ENCODE measurements at places on chromosomes 4 and X.

DNA sequence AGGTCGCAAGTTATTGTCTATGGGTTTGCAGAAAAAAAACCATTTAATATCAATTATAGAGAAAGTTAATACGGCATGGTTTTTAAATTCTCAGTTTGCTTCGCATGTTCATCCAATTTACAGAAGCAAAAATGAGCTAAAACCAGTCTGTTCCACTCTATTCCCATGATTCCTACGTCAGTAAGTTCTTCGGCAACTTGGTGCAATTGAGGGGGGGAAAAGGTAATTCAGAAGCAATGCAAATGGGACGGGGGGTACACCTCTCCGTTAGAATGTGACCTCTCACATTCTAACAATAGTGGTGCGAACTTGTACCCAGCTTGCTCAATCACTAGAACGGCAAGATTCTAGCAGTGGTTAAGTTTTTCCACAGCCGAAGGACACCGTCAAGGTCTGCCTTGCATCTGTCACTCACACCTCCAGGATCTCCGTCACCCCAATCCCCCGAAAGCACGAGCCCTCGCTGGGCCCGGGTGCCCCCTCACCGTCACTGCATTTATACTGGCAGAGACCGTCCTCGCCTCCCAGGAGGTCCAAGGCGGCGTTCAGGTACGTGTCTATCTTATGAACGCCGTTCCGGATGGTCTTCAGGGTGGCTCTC is 653 bp downstream of the PLA2G12A start:
- no peak for DNase-seq

DNA sequence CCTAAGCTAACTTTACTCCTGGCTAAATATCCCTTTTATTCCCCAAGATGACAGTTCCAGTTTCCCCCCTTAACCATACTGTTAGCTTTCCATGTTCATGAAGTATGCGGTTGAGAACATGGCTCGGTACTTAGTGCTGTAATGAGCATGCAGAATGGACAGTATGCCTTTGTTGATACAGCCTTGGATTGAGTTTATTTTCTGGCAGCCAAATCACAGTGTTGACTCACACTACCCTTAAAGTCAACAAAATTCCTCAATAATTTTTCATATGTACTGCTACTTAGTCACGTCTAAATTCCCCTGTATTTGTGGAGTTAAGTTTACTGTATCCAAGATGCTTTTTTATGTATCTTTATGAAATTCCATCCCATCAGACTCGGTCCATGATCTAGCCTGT is 1.4 kb upstream of the VEGFC start:
- DNase-seq, result no peak

GRCh38 chr4:57424232-57424897 is 314.2 kb upstream of the IGFBP7 start:
- no peak for DNase-seq

DNA sequence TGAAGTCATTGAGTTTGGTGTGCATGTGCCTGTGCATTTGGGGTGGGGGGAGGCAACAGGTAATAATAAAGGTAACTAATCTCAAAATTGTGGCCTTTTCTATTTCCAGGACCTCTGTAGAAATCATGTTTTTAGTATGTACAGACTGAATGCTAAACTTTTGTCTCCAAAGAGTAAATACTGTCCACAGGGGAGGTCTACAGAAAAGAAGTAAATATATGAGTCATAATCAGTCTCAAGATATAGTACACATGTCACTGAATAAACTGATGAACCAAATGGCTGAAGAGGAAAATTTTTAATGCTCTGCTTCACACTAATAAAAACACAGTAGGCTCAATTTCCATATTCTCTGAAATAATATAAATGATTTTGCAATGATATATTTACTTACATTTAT is 440.4 kb upstream of the ZFP42 start:
- DNase-seq, result no peak

- DNase-seq, result no peak
Observed at GRCh38 chr4:159719531-159719930, 616.7 kb downstream of the RAPGEF2 start.

GRCh38 chr4:5718411-5718810 is 7.4 kb downstream of the EVC start:
- no peak for DNase-seq

GRCh38 chr4:139844057-139844456 is 178.4 kb downstream of the MGST2 start:
- no peak for DNase-seq

- DNase-seq, result peak; percentile 78
Observed at GRCh38 chrX:136909119-136909705, 28.7 kb upstream of the RBMX start.

DNA sequence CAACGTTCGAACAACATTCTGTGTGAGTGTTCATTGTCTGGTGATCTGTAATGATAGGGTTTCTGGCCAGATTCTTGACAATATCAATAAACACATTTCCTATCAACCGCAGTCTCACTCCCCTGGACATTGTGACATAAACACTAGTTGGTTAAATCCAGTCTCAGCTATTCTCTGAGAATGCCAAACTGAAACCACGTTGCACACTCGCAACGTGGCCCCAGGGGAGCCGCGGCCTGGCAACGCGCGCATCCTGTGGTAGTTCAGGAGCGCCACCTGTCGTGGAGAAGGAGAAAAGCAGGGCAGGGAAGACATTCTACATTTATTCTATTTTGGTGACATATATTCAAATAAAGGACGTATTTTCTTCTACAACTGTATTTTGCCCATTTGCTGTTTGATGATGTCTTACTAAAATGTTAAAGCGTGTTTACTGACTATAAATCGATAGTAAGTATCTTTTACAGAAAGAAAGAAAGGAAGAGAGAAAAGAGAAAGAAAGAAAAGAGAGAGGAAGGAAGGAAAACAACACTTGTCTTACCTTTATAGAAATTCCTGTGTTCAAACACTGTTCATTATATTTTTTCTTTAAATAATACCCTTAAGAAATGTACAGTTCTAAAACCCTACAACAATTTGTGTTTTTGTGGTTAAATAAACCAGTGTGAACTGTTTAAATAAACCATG is 738.3 kb upstream of the FRG1 start:
- DNase-seq, result peak; percentile 9

- DNase-seq, result no peak
Observed at GRCh38 chr4:106707776-106708463, 328.2 kb downstream of the DKK2 start.

- DNase-seq, result no peak
Observed at GRCh38 chrX:39171686-39172085, 370.4 kb downstream of the MID1IP1 start.

GRCh38 chr4:31983246-31983645 is 1263.1 kb downstream of the PCDH7 start:
- no peak for DNase-seq

- no peak for DNase-seq
Observed at GRCh38 chr4:150150629-150151062, 72.4 kb downstream of the DCLK2 start.

DNA sequence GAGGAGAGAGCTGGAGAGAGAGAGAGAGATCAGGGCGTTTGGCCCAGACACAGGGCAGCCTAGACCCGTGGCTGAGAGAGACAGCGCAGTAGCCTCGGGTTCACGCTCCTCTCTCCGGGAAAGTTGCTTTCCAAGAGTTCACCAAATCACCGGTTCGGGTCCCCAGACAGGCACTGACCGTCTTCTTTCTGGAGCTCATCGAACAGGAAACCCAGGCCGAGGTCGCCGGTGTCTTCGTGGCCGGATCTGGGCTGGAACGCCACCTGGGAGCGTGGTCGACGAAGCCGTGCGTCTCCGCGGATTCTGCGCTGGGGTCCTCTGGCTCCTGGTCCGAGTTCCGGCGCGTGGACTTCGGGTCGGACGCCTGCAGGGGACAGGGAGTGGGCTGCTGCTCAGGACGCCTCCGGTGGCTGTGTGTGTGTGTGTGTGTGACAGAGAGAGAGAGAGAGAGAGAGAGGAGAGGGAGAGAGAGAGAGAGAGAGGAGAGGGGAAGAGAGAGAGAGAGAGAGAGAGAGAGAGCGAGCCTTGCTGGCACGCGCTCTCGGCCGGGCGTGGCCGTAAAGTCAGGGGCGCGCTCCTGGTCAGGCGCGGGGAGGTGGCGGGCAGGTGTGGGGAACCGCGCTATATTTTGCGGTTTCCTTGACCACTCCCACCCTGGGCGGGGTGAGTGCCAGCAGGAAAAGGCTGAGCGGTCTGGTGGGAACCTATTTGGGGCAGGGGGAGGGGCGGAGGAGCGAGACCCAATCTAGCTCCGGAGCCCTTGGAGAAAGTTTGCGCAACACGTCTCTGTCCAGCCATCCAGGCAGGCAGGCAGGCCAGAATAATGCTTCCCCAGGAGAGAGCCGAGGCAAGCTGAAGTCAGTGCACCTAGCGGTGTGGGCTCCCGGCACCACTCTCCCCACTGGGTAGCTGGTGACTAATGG is 62.1 kb downstream of the RHOXF2B start:
- no peak for DNase-seq

GRCh38 chr4:72567821-72568675 is 973 bp downstream of the ADAMTS3 start:
- DNase-seq, result no peak

- no peak for DNase-seq
Observed at GRCh38 chrX:112654871-112655270, 24.9 kb downstream of the LHFPL1 start.

DNA sequence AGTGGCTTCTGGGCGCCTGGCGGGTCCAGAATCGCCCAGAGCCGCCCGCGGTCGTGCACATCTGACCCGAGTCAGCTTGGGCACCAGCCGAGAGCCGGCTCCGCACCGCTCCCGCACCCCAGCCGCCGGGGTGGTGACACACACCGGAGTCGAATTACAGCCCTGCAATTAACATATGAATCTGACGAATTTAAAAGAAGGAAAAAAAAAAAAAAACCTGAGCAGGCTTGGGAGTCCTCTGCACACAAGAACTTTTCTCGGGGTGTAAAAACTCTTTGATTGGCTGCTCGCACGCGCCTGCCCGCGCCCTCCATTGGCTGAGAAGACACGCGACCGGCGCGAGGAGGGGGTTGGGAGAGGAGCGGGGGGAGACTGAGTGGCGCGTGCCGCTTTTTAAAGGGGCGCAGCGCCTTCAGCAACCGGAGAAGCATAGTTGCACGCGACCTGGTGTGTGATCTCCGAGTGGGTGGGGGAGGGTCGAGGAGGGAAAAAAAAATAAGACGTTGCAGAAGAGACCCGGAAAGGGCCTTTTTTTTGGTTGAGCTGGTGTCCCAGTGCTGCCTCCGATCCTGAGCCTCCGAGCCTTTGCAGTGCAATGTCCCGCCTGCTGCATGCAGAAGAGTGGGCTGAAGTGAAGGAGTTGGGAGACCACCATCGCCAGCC is at the start of gene ATOH1:
Gene ATOH1, plus strand, starts transcription at position 422 of the 663 bp plus-strand sequence. Its CDS starts 174 bp downstream, at position 596.
- DNase-seq, result no peak

DNA sequence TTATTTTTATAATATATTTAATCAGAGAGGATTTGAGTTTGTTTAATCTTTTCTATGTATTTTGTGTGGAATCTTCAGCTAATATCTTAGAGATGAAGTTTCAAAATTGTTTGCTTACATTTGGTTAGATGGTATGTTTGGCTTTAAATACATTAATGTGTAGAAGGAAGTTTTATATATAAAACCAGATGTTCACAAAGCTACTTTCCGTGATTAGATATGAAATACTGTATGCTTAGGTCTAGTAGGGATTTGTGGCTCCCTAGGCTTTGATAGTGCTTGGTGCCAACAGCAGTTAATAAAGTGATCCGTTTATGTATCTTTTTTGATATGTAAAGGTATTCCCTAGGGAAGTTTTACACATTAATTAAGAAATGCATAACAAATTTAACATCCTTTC is 223.0 kb downstream of the ARHGAP10 start:
- DNase-seq, result no peak

DNA sequence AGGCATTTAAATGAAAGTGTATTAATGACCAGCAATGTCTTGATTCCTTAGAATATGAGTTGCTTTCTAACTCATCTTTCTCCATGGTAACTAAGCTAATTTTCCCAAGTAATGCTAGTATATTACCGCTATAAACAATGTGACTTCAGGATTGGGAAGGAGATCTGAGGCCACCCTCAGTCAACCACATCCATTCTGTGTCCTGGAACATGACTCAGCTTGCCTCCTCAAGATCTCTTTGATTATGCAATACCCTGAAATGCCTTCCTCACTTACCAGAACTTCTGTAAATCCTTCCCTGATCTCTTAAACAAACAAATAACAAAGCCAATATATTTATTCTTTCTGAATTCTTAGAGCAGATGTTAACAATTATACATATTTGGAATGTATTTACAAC is 1495.5 kb downstream of the PCDH18 start:
- no peak for DNase-seq

DNA sequence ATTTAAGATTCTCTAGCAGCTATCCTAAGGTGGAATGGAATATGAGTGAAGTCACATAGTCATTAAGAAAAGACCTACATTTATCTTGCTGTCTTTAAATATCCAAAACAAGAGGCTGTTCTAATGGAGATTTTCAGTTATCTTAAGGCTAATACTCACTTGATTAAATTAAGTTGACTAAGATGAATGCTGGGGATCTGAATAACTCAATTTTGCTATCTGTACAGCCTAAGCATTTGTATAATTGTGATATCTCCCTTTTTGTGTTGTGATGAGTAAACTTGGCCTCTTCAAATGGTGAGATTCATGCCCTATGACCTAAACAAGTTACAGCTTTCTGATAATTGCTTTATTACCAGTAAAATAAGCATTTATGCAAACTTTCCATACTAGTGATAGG is 13.6 kb upstream of the GUCY1A1 start:
- no peak for DNase-seq

DNA sequence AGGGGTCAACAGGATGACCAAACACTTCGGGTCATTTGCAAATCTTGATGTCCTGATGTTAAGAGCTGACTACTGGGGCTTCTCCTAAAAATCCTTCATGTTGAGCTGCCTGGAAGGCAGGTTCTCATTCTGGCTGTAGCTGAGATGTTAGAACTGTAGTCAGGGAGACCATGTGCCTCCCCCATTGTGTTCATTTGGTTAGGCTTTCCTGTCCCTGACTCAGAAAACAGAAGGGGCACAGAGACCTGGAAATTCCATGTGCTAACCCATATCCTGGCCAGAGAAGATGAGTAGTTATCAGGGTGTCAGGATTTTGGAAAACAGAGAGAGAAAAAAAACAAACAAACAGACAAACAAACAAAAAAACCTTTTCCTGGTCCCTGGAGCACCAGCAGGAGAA is 177.5 kb downstream of the AR start:
- DNase-seq, result no peak

DNA sequence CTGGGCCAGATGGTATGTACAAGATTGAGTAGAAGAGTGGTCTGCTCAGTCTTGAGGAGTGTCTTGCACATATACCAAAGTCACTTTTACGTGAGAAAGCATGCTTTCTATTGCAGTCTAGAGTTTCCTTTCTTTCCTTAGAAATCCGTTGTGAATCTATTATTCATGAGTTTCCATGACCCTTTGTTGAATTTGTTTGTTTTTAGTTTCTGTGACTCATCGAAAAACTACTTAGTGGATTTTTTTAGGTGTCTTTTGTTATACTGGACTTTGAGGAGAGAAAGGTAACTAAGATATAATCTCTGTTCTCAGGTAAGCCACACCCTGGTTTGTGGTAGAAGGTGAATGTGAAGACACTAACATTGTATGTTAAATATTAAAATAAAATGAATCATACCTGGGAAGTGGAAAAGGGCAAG is 23.0 kb downstream of the GALNT7 start:
- DNase-seq, result no peak

DNA sequence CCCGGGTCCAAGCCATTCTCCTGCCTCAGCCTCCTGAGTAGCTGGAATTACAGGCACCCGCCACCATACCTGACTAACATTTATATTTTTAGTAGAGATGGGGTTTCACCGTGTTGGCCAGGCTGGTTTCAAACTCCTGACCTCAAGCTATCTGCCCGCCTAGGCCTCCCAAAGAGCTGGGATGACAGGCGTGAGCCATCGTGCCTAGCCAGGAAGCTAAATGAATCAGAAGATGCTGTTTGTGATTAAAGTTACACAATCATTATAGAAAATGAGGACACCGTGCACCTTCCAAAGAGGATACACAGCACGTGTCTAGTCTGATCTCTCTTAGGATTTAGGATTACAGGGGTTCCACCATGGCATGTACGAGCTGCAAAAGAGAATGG is 99.6 kb downstream of the DHRSX start:
- DNase-seq, result no peak
